ENCODE measurements at places on chromosomes 7 and 10.

DNA sequence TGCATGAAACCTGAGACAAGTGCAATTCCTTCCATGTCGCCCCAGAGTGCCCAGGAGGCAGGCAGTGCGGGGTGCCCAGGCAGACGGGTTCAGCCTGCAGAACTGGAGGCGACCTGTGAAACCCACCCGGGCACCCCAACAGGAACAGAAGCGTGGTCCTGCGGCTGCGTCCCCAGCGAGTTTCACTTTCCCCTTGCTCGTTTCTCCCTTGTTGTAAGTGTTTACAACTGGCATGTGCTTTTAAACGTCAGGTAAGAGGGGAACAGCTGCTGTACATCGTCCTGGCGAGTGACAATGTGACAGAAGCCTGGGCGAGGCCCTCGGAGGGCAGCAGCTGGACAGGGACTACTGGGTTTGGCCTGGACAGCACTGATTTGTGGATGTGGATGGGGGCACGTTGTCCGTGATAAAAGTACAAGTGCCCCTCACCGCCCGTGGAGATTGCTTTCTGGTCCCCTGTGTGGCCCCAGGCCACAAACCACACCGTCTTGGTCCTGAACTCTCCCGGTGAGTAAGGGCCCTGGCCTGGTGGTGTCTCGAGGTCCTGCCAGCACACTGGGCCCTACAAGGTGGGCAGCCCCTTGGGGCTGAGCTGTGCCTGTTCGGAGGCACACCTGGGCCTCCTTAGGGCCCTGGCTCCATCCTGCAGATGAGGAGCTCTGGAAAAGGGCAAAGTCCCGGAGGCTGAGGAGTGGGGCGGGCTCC is 4.0 kb downstream of the VENTX start:
- no peak for DNase-seq

- no peak for DNase-seq
Measured at GRCh38 chr10:101229266-101230182, at the start of gene LBX1. LBX1 (minus strand) TSS chr10:101229463; CDS start chr10:101228815, 648 bp downstream.

DNA sequence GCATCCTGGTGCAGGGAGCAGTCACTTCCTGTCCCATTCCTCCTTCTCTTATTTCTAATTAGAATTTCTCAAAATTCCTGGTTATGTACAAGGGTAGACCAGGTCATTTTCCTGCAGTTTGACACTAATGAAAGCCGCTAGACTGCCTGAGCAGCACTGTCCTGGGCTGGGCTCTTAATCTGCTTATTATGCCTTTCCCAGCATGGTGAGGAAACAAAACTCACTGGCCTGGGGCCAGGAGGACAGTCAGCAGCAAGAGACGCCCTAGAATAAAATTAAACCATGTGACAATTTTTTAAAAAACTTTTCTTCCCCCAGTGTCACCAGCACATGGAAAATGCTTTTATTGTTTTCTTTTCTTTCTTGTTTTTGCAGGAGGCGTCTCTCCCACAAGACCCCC is 647.5 kb downstream of the TYW1 start:
- no peak for DNase-seq

GRCh38 chr7:27459731-27460053 is 203.0 kb downstream of the HIBADH start:
- DNase-seq = no peak

DNA sequence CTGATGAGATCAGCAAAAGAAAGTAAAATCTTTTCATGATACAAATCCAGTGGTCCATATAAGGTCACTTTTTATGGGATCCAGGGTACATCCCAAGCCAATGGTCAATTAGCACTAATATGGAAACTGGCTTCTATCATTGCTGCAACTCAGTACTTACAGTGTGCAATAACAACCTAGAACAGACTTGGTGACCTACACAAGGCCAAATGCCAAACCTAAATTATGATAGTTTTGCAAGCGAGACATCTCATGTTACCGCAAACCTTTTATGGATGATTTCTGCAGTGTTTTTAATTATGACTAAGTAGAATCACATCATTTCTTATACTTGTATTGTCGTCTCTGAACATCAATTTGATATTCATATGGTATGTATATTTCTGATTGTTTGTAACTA is 583.5 kb upstream of the SEMA3D start:
- no peak for DNase-seq

GRCh38 chr7:20798081-20798693 is 11.5 kb upstream of the SP8 start:
- no peak for DNase-seq

DNA sequence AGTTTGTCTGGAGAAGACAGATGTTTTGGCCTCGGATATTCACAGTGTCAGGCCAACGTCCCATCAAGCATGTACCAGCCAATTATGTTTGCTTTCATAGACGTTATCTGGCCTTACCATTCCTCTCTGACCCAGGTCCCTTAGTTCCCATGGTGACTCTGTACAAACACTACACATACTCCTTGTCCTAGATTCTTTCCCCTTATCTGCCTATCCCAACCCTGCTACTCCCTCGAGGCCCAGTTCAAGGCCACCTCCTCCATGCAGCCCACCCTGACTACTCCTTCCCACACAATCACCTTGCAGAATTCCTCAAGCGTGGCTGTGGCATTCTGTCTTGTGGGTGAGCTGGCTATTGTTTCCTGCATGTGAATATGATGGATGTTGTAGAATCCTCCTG is 155.2 kb downstream of the PRKAG2 start:
- DNase-seq = no peak

DNA sequence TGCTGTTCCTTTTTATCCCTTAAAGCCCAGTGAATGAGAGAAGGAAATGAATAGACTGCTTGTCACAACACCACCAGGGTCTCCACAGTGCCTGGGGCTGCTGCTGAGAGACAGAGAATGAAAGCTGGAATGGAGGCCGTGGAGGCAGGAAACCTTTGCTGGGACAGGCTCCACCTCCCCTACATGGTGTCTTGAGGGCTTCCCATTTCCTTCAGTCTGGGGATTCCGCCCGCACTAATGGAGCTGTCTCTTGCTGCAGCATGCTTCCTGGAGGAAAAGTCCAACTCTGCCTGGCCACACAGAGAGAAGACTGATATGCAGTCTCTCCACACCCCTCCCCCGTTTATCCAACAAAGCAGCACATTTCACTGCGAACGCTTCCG is 54.5 kb downstream of the LRRC4 start:
- DNase-seq = no peak

GRCh38 chr10:100006243-100006886 is 3.4 kb downstream of the DNMBP start:
- no peak for DNase-seq

- no peak for DNase-seq
Measured at GRCh38 chr7:101823596-101823995, 6.2 kb downstream of the CUX1 start.

- DNase-seq = no peak
Measured at GRCh38 chr7:3134745-3135144, 91.1 kb upstream of the CARD11 start.

GRCh38 chr10:114458955-114459354 is 54.7 kb upstream of the AFAP1L2 start:
- DNase-seq = no peak

DNA sequence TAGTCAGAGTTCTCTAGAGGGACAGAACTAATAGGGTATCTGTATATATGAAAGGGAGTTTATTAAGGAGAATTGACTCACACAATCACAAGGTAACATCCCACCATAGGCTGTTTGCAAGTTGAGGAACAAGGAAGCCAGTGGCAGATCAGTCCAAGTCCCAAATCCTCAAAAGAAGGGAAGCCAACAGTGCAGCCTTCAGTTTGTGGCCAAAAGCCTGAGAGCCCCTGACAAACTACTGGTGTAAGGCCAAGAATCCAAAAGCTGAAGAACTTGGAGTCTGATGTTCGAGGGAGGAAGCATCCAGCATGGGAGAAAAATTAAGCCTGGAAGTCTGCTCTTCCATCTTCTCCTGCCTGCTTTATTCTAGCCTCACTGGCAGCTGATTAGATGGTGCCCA is 1107.2 kb upstream of the CELF2 start:
- DNase-seq = no peak

- DNase-seq = no peak
Measured at GRCh38 chr10:28664369-28664740, 13.0 kb upstream of the BAMBI start.

- DNase-seq = no peak
Measured at GRCh38 chr7:107591421-107591820, 11.4 kb downstream of the BCAP29 start.

DNA sequence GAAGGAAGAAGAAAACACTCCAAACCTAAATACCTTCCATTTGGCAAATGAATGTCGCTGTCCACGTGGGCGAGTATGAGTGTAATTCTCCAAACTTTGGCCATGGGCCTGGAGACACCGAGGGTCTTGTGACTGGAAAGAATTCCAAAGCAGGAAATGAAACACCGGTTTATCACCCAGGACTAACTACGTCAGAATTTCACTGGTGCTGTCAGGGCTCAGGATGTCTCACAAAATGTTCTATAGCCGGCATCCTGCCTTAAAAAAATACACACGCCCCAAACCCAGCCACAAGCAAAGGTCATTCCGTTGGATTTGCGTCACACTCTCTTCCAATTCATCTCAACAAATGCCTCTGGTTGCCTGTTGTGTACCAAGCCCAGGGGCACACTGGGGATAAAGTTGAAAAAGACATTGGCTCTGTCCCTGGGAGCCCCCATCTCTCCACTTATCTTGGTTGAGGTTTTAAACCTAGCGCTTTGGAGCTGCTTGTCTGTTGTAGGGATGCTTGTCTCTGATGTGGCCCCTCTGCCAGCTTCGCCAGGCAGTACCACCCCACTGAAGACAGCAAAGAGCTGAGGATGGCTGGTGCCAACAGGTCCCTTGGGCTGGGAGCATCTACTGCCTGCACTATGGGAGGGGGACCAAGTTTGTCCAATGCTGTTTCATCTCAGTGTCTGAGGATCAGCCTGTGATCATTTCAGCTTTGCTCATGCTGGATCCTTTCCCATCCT is 31.2 kb downstream of the GSTO2 start:
- DNase-seq = no peak

DNA sequence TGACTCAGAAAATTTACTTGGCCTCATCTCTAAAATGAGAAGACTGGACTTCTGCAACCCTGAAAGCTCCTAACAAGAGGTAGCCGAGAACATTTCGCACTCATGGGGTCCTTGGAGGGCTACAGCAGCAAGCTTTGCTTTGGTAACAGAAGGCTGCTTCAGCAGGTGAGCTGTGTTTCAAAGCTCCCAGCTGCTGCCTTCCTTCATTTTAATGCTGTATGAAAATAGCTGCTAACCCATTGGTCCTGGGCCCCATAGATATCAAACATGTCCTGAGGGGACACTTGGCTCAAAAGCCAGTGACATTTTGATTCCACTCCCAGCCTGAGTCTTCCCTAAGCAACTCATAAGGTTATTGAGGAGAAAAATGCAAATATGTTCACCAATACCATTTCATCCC is 14.3 kb upstream of the MALSU1 start:
- no peak for DNase-seq

DNA sequence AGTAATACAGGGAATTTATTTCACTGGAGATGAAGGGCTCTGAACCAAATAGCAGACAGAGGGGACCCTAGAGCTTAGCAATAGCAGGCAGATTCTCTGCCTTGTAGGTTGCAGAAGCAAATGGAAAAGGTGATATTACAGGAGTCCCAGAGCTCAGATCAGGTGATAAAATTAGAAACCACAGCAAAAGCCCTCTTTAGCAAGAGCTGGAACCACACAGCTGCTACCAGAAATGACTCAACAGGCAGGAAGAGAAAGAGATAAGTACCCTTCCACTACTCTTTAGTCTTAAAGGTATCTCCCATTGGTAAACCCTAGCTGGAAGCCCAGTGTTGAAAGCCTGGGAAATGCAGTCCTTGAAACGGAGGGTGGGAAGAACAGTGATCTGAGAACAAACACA is 535.6 kb upstream of the GHITM start:
- DNase-seq = no peak

DNA sequence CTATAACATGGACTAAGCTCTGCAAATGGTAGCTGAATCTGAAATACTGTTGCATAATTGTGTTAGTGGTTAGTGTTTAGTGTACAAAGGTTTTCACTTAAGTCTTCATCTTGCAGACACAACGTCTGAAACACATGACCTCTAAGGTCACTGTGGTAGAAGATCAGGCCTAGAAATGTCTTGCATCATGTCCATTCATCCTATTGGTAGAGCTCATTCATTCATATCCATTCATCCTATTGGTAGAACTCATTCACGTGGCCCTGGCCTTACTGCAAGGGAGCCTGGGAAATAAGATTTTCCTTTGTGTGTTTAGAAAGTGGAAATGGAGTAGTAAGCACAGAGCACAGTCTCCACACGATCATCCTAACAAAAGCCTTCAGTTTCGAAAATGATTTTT is 485.8 kb downstream of the PLXNA4 start:
- DNase-seq = no peak

- DNase-seq = no peak
Measured at GRCh38 chr10:88944813-88945212, 7.8 kb downstream of the ACTA2 start.
